ENCODE measurements at places on chromosomes 5 and 9.

DNA sequence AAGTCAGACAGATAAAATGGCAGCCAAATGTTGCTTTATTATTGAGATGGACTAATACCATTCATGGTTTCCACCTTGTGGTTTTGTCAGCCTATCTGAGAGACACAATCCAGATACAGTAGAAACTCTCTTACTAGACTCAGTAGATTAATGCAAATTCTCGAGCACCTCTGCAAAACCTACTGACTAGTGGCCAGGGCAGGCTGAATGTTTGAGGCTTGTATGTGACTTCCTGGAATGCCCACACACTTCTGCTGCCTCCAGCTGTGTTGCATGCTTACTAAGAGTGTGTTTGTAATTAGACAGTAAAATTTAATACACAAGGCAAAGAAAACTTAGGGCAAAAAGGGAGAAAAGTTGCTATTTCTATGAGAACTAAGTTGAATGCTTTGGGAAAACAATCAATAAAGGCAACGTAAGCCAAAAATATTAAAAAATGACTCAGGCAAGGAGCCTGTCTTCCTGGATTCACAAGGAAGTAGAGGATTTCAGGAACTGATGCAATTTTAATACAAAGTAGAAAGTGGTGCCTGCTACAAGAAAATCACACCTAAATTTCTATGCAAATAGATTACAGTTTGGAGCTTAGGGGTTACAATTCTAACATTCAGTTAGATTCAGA is 30.2 kb upstream of the CCNG1 start:
- no peak for DNase-seq

DNA sequence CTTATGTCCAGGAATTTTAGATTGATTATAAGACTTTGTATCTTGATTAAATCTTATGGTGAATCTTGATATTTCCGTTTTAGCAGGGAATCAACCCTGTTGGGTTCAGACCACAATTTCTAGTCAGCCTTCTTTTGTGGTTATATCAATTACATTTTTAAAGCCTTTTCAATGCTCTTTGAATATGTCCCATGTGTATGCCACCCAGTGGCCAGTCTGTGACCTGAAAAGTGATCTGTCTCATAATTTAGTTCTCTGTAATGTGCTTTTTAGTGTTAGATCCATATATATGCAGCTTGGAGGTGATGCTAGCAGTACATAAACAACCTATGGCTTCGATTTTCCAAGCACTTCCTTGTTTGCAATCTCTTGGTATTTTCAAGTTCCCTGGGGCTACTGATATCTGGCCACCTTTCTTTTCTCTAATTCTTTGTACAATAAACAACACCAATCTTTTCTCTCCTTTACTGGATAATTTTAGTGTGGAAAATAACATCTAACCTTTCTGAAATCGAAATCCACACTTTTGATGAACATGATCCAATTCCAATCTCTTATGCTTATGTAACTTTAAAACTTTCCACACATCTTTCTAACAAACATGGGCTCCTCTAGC is 28.8 kb downstream of the PDE8B start:
- DNase-seq = no peak

DNA sequence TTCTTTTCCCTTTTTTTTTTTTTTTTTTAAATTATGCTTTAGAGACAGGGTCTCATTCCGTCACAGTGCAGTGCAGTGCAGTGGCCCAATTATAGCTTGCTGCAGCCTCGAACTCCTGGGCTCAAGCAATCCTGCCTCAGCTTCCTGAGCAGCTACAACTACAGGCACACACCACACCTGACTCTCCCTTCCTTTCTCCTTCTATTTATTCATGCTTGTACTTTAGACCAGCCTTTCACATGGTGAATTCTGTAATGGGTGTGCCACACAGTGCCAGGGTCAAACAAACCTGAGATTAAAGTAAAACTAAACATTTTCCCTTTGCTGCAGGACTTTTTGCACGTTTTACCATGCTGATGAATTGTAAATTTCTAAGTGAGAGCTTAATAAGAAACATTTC is 8.0 kb downstream of the SH3RF2 start:
- no peak for DNase-seq

DNA sequence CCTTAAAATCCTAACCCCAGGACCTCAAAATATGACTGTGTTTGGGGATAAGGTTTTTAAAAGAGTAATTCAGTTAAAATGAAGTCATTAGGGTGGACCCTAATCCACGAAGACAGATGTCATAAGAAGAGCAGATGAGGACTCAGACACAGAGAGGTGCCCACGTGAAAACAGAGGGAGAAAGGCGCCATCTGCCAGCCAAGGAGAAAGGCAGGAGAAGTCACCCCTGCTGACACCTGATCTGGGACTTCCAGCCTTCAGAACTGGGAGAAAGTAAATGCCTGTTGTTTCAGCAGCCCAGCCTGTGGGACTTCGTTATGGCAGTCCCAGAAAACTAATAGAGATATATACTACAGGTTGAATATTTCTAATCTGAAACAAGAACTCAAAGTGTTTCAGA is 67.4 kb downstream of the ROR2 start:
- DNase-seq = no peak

DNA sequence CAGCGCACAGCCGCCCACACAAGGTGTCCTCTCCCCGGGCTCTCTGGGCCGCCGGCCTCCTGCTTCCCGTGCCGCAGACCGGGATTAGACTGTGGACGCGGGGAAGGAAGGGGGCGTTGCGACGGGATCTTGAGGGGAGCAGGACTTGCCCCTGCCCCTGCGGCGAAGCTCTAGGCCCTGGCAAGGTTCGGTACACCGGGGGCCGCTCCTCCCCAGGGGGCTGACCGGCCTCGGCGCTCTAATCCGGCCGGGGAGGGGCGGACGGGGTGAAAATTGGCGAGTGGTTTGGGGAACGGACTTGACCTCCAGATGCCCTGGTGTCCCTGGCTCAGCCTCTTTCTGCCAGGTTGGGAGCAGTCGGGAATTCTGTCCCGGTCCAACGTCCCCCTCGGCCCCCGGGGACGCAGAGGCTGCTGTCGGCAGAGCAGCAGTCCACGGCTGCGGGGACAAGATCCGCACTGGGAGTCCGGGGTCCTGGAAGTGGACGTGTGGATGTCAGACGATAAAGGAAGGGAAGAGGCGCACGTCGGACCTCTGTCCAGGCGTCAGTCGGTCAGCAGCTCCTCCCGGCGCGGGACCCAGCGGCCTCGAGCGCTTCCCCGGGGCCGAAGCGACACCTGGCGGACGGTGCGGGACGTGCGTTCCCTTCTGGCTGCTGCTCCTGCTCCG is 1.9 kb upstream of the CNTFR start:
- DNase-seq = peak; percentile 33

GRCh38 chr5:56910210-56910965 is 992 bp downstream of the SETD9 start:
- no peak for DNase-seq

GRCh38 chr9:113503131-113503541 is 39.6 kb downstream of the RGS3 start:
- no peak for DNase-seq

DNA sequence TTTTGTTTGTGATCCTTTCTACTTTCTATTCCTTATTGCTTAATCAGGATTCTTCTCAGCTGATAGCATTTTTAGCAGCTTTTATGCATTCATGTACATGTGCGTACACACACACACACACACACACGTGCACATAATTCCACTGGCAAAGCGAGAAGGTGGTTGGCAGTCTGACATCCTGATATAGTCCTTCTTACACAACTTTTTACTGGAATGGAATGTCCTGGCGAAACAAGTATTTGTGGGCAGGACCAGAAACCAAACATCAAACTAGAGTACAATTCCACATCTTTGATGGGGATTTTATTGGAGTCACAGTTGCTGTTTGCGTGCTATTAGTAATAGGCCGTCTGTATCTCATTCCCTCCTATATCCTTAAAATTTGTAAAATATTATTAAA is 356.5 kb downstream of the CCDC171 start:
- DNase-seq = no peak

- no peak for DNase-seq
Observed at GRCh38 chr5:100424787-100425186, 110.4 kb upstream of the FAM174A start.

- DNase-seq = no peak
Observed at GRCh38 chr5:58358501-58359178, 101.2 kb downstream of the PLK2 start.

DNA sequence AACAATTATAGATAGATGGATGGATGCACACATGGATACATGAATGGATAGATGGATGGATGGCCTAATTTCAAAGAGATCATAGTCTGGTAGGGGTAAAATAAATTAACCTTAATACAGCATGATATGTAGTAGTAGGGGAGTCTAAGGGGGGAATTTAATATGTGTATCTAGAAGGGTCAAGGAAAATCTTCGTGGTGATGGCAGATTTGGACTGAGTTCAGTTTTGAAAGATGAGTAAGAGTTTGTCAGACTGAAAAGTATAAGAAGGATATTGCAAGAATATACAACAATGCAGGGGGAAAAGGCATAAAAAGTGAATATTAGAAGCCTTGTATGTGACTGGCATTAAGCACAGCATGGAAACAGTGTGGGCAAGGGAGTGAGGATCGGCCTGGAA is 98.7 kb downstream of the ZNF462 start:
- no peak for DNase-seq

GRCh38 chr9:124618476-124618875 is 111.3 kb upstream of the NR5A1 start:
- DNase-seq = no peak

GRCh38 chr9:127959841-127960409 is 20.9 kb downstream of the EEIG1 start:
- DNase-seq = no peak

GRCh38 chr5:179805070-179805528 is 1.6 kb downstream of the MGAT4B start:
- DNase-seq = no peak

DNA sequence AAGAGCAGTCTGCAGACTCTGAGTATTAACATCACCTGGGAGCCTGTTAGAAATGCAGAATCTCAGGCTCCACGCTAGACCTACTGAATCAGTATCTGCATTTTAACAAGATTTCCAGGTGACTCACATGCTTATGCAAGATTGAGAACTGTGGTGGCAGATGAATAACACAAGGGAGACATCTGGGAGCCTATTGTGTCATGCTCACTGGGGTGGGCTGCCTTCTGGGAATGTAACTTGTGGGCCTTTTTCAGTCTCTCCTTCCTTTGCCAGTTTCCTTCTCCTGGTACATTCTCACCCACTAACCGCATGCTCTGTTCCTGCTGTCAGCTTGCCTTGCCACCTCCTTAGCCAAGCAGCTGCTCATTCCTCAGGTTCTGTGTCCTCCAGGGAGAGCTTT is 176.6 kb upstream of the C9orf72 start:
- DNase-seq = no peak

GRCh38 chr5:35454011-35454525 is 163.6 kb upstream of the SPEF2 start:
- no peak for DNase-seq

DNA sequence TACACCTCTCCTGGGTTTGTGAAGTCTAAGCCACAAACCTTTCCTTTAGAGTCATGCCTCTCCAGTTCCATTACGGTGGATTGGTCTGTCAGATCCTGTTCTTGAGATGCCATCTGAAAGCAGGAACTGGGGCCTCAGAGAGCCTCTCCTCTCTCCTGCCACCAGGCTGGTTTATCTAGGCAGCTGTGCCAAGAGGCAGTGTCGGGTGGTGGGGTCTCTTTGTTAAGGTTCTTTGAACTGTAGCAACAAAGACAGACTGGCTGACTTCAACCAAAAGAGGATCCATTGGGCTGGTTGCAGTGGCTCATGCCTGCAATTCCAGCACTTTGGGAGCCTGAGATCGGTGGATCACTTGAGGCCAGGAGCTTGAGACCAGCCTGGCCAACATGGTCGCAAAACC is 66.0 kb upstream of the ANGPTL2 start:
- DNase-seq = no peak

GRCh38 chr5:108615216-108615615 is 132.5 kb upstream of the FER start:
- no peak for DNase-seq

- no peak for DNase-seq
Observed at GRCh38 chr5:15948190-15948589, 231.4 kb downstream of the MARCHF11 start.

- DNase-seq = no peak
Observed at GRCh38 chr9:31808766-31809165, 575.7 kb upstream of the ACO1 start.

GRCh38 chr5:115257981-115258380 is 4.7 kb downstream of the PGGT1B start:
- no peak for DNase-seq

DNA sequence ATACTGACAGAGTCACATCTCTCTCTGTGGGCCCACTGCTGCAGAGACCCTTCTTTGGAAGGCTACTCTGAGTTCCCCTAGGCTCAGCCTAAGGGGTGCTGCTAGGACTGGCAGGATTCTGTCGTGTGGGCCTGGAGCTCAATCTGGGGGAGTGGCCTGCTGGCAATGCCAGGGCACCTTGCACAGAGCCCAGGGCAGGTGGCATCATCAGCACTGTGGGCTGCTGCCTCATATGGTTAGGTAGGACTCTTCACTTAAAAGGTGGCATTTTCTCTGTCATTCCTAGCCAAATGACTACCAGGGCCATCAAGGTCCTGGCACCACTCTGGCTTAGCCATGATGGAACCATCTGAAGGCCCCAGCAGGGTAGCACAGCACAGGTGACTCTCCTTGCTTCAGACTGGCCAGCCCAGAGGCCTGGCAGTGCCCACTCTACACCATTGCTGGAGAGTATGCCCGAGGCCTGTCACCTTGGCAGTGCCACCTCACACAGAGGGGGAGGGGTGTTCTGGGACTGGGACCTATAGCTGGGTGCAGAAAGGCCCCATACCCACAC is 21.9 kb downstream of the PITX1 start:
- no peak for DNase-seq

- DNase-seq = no peak
Observed at GRCh38 chr9:122111413-122112085, 18.4 kb upstream of the TTLL11 start.

DNA sequence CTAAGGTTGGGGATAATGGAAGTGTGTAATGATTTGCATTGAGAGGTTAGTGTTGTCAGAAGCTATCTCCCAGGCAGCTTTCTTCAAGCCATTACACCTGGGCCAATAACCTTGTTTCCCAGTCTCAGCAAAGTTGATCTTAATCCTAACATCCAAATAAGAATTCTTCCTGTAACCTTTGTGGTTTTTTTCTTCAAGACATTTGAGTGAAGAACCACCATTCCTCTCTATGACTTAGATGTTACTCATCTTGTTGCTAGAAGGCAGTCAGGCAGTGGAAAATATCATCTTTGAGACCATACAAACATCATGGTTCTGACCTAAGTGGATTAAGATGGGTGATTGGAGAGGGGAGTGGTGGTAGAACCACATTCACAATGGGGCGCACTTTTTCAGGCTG is 103.5 kb downstream of the NDUFAF2 start:
- no peak for DNase-seq

GRCh38 chr5:88556406-88556805 is 287.8 kb upstream of the TMEM161B start:
- DNase-seq = no peak

DNA sequence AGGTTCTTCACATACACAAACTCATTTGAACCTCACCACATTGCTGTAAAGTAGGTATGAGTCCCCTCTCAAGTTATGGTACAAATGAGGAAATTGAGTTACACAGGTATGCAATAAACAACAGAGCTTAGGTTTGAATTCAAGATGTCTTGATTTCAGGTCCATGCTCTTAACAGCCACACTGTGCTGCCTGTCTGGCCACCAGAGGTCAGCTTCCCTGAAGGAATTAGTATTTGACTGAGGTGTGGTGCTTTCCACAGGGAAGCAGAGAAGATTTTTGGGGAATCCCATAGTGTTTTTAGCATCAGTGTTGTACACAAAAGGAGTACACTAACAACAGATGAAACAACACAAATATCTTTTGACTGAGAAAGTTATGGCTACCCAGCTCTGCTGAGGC is 94.4 kb upstream of the ITGA1 start:
- DNase-seq = no peak
